ENCODE measurements at places on chromosomes 3 and 15.

DNA sequence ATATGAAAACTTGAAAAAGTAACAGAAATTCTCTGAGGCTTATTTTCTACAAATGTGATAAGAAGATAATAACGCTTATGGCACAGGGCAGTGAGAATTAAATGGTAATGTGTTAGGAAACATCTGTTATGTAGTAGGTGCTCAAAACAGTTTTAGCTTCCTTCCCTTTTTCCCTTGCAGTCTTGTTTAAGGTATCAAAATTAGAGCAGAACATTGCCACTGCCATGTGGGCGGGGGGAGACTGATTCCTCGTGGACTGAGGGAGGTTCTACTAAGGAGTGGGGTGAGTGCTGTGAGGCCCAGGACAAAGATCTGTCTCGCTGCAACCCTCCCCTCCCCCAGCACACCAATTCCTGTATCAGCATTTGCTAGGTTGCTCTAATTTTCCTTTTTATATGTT lies 702.4 kb downstream of the TUSC7 start:
- no peak for DNase-seq

- no peak for DNase-seq
Measured at GRCh38 chr15:65638109-65638508, 16.4 kb downstream of the SLC24A1 start.

GRCh38 chr15:40500568-40501330 lies 30.0 kb downstream of the CHST14 start:
- DNase-seq: no peak

- no peak for DNase-seq
Measured at GRCh38 chr3:125024817-125025216, 31.0 kb downstream of the HEG1 start.

- no peak for DNase-seq
Measured at GRCh38 chr3:103381296-103382079, 946.7 kb downstream of the ZPLD1 start.

- DNase-seq: peak; percentile 99
Measured at GRCh38 chr15:40069178-40070165, 30.5 kb upstream of the SRP14 start.

DNA sequence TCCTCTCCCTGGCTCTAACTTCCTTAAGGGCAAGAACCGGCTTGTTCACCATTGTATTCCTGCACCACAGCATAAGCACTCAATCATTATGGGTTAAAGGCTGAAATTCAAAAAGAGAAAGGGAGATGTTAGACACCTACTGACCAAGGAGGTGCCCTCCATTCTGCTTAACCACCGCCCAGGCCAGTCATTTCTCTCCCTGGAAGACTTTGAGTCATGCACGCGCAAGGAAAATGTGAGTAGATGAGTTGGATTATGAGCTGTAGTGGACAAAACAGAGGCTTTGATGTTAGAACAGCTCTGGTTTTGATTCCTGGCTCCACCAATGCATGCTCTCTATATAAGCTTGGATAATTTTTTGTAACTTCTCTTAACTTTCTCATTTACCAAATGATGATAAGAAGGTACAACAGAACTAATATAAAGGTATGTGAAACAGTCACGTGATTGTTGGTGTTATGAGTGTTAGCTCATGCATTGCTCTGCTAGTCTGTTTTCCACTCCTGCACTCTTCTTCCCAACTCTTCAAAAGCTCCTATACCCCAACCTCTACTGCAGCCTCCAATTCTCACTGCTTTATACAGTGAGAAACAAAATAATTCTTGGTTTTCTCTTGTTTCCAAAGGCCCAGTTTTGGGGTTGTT lies 148.4 kb upstream of the ATP11B start:
- DNase-seq: no peak

DNA sequence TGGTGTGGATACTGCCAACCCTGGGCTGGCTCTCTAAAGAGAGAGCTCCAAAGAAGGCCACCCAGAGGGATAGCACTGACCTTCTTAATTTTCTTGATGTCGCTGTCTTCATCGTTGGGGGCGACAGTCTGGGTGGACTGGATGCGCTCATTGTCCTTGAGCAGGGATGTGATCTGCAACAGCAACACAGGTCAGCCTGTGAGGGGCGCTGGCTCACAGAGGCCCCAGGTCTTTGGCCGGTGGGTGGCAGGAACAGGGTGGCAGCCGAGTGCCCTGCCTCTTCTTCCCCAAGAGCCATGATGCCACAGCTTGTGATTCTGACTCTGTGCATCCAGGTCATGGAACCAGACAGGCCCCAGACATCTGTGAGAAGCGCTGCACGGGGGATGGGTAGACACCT lies 41.2 kb downstream of the RASGRF1 start:
- DNase-seq: no peak

- DNase-seq: no peak
Measured at GRCh38 chr3:16864610-16865313, 20.0 kb upstream of the PLCL2 start.

- no peak for DNase-seq
Measured at GRCh38 chr3:57840473-57840872, 84.4 kb downstream of the SLMAP start.

DNA sequence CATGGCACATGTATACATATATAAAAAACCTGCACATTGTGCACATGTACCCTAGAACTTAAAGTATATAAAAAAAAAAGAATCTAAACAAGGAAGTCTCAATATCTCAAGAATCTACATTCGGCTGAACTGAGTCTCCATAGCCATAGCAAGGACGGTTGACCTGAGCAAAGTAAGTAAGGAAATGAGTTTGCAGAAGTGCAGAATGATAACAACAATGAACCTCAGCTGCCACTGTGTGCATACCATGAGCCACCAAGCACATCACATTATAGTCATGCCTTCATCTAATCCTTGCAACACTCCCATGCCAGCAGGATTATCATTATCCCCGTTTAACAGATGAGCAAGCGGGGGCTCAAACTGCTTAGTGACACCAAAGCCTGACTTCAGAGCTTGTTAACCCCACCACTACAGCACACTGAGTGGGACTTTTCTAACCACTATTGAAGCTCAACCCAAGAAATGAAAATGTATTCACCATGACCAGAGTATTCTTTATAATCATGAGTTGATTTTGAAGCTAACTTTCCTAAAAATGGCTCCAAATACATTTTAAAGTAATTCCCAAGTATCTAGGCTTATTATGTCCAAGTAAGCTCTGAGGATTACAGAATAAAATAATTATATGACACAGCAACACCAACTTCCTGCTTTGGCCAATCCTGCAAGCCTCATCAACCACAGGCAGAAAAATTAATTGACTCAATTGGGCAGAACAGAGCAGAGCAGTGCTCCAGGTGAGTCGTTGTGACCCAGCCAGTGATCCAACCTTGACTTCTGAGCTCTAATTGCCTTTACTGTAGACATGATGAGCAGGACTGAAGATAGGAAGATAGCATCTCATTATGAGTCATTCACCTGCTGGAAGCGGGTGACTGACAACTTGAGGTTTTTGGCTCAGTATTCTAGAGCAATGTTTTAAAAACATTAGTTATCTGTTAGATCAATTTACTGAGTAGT lies 47.3 kb upstream of the IL12A start:
- no peak for DNase-seq

GRCh38 chr15:51771773-51772172 lies 20.4 kb downstream of the TMOD2 start:
- peak; percentile 80 for DNase-seq

DNA sequence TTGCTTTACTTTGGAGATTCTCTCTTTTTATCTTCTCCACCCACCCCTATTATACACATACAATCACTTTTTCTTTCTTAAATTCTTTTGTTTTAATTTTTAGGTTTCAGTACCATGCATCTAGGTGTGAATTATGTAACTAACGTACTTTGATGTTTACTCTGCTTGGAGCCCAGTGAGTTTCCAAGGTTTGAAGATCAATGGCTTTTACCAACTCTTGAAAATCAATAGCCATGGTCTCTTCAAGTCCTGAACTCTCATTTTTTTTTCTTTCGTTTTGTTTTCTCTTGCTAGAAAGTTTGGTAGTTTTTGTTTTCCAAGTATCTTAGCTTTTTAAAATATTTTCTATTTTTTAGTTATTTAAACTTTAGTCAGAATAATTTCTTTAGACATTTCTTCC lies 417.2 kb downstream of the ZBBX start:
- DNase-seq: no peak

- DNase-seq: no peak
Measured at GRCh38 chr3:15329046-15330005, 3.1 kb downstream of the SH3BP5 start.

DNA sequence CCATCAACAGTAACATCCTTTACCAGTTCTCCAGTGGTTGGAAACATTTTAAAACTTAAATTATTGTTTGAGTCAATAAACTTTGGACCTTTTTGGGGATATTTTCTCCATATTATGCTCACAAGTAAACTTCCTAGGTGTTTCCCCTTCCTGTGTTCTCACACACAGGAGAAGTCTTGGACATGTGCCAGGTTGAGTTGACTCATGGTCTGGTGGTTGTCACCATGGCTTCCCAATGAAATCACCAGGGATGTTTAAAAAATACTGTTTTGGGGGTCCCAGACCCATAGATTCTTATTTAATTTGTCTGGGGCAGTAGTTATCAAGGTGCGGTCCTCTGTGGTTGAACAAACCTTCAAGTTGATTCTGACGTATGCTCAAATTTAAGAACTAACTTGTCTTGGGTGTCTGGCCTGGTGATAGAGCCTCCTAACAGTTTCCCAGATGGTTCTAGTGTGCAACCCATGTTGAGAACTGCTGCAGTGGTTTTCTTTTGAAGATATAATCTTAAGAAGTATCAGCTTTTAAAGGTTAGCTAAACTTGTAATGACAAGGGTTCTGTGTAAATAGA lies 291.8 kb downstream of the EDEM1 start:
- no peak for DNase-seq

DNA sequence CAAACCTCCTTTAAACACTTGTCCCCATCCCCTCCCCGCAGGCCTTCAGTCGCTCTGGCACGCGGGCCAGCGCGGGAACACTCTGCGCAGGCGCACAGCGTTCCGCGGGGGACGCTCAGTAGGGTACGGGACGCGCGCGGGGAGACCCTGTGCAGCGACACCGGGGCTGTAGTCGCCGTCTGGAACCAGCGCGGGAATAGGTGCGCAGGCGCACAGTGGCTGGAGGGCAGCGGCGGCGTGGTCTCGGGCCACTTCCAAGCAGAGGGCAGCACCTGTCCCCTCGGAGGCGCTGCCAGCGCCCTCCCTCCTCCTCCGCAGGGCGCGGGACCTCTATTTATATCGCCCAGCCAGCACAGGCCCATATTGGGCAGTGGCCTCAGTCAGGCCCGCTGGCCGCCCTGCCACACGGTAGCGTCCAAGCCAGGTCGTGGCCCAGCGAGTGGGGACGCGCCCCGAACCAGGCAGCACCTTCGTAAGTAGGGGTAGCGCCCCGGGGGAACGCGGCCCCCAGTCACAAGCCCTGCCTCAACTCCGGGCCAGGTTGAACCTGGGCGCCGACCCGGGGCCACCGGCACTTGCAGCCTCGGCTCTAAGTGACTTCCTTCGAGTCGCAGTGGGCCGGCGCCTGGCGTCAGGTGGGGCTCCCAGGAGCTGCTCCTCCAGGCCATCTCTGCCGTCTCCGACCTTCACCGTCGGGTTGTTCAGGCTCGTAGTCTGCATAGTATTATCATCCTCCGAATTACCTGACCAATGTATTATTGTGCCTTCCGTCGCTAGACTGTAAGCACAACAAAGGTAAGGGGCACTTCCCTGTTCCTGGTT lies at the start of gene KBTBD12:
Gene KBTBD12, plus strand, starts transcription at position 118 of the 822 bp plus-strand sequence. CDS start 7,830 bp downstream, outside the sequence.
- no peak for DNase-seq

DNA sequence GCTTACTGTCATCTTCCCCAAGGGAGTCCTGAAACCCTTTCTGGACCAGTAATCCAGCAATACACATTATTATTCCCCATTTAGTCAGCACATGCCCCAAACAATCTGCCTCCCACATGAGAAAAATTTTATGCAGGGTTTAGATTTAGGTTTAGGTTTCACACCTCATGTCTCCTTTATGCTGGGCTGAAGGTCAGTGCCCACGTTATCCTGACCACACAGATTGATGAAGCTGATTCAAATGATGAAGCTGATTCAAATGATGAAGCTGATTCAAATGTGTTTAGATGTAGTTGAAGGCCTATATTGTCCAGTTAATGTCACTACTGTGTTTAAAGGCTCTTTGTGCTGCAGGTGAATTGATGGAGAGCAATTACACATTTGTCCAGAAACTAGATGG lies 18.1 kb upstream of the ZBED2 start:
- no peak for DNase-seq

DNA sequence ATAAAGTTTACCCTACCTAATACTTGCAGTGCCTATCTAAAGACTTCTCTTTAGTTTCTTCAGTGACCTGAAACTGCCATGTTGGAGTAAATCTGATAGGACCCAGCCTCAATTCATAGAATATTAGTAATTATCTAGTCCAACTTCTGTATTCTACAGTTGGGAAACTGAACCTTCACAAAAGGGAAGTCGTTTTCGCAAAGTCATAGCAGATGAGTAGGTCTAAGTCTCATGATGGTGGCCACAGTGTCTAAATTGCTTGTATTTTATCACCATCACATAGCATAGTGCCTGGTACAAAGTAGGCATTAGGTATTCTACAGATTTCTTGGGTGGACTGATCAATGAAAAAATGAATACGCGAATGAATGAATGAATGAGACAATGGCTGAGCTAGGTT lies 8.4 kb downstream of the GMNC start:
- DNase-seq: no peak

Measured in COR-L47 (cell line).